ENCODE measurements at places on chromosomes 12 and 14.

GRCh38 chr14:105647784-105648608, 121.6 kb downstream of the TMEM121 start:
- no peak for DNase-seq

DNA sequence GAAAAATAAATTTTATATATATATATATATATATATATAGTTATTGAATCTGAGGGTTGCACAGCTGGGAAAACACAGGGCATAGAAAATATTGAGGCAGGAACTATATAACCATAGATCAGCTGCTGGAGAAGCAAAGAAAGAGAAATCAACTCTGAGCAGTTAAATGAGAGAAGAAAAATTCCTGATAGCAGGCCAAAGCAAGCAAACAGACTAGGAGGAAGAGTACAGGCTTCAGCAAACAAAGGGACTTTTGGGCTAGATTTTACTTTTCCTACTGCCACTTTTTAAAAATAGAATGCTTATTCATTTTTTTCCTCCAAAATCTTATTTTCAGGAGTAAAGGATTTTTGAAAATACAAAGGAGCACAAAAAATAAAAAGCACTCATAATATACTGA, 216.0 kb upstream of the PRKD1 start:
- DNase-seq = no peak

- no peak for DNase-seq
These were observed 575.2 kb upstream of the MDGA2 start for GRCh38 chr14:48250575-48250974.

GRCh38 chr12:5715021-5715420, 230.0 kb downstream of the ANO2 start:
- no peak for DNase-seq

- DNase-seq = no peak
These were observed 176.7 kb downstream of the CRADD start for GRCh38 chr12:93853698-93854478.

DNA sequence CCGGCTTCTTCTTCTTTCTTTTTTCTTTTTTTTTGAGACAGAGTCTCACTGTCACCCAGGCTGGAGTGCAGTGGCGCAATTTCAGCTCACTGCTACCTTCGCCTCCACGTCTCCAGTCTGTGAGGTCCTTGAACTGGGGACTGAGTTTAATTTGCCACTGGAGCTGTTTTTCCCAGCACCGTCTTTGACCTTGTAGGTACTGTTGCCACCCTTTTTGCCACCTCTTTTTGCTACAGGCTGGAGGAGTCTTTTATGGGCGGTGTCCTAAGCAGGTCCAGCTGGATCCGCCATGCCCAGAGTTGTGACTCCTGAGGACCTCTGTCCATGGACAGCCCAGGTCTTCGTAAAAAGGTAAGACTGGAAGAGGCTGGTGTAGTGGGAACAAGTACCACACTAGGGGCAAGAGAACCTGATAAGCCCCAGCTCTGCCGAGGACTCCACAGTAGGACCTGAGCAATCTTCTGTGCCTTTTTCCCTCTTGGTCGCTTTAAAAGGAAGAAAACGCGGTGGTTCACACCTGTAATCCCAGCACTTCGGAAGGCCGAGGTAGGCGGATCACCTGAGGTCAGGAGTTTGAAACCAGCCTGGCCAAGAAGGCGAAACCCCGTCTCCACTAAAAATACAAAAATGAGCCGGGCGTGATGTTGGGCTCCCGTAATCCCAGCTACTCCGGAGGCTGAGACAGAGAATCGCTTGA, 946 bp downstream of the RNU4-2 start:
- no peak for DNase-seq

DNA sequence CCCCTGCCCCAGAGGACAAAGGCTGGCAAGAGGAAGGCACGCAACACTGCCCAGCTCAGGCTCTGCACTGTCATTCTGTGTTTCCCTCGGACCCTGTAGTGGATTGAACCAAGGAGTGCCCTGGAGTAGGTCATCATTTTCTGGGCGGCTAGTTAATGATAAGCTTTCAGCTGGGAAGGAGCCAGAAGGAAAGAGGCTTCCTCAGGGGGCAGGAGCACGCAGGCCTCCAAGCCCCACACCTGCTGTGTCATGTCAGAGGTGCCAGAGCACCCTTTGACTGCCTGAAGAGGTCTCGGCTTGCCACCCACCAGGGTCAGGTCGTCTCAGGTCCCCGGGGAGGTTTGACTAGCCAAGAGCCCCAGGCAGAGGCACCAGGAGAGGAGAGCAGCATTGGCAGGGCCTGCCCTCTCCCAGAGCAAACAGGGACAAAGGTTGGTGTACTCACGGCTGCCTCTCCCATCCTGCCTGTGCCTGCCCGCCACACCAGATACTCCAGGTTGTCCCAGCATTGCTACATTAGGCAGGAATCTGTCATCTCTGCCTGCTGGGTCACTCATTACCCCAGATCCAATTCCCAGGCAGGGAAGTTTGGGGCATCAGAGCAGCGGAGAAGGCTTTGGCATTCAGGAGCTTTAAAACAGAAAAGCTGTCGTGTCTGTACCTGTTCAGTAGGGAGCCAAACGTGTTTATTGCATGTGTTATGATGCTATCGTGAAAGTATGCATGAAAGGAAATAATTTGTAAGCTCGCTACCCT, 33.5 kb upstream of the ATP2A2 start:
- no peak for DNase-seq

GRCh38 chr14:67228325-67228984, 12.8 kb upstream of the PALS1 start:
- DNase-seq = no peak

GRCh38 chr14:45246691-45247090, 6.3 kb downstream of the MIS18BP1 start:
- DNase-seq = no peak

- DNase-seq = no peak
These were observed 16.7 kb downstream of the AKT1 start for GRCh38 chr14:104778694-104779331.

- peak; percentile 97 for DNase-seq
These were observed at the start of the genes DEPDC4 and SCYL2 for GRCh38 chr12:100266835-100267602. TSS of gene DEPDC4 (minus strand) at chr12:100267079. CDS start at chr12:100267076, 3 bp downstream. TSS of gene SCYL2 (plus strand) at chr12:100267177. CDS start at chr12:100282971, 15,794 bp downstream.

DNA sequence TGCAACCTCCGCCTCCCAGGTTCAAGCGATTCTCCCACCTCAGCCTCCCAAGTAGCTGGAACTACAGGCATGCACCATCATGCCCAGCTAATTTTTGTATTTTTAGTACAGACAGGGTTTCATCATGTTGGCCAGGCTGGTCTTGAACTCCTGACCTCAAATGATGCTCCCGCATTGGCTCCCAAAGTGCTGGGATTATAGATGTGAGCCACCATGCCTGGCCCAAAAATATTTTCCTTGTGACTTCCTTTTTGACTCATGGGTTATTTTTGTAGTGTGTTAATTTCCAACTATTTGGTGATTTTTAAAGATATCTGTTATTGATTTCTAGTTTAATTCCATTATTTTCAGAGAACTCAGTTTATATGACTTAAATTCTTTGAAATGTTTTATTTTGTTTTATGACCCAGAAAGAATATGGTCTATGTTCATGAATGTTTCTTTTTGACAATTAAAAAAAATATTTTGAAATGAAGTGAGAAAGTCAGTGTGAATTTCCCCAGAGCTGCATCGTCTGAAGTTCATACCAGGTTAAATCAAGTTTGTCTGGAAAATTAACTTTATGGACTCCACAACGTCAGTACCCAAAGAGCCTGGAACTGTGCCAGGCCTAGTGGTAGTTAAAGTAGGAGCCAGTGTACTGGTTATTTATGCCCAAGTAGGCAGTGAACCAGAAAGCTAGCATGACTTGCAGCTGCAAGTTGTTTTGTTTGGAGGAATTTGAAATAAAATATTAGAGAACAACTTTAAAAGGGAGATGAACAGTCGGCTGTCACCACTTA, 2.8 kb upstream of the CDKL1 start:
- DNase-seq = no peak

GRCh38 chr12:112537710-112538396, 119.1 kb downstream of the PTPN11 start:
- no peak for DNase-seq

- no peak for DNase-seq
These were observed 31.3 kb upstream of the ATP2A2 start for GRCh38 chr12:110249716-110250225.

- peak; percentile 9 for DNase-seq
These were observed 101.2 kb upstream of the SLC38A2 start for GRCh38 chr12:46473634-46474329.

DNA sequence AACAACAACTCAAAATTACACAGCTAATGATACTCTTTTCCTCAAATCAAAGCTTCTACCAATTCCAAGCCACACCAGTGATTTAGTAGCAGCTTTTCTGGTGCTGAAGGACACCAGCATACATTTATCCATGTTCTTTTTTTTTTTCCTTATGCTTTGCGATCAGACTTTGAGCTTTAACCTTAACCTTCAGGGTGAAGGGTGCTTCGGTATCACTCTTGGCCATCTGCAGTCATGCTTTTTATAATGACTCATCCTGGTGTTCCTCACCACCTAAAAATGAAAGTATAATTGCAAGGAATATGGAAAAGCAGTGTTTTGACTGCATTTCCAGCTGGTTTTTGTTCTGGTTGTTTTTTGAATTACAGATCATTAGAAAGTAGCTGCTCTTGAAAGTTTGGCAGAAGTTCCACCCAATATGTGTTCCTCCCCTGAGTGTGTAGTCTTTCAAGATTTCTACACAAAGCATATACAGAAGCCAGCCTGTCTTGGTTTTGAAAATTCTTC, 1.3 kb upstream of the SLC41A2 start:
- no peak for DNase-seq

- no peak for DNase-seq
These were observed 140.8 kb downstream of the SCARB1 start for GRCh38 chr12:124722878-124723277.

GRCh38 chr12:5428332-5429221, 3.3 kb upstream of the NTF3 start:
- DNase-seq = no peak
